Substantia nigra (tissue), 51 donors: ENCODE measurements at places on chromosomes 7 and 10.

DNA sequence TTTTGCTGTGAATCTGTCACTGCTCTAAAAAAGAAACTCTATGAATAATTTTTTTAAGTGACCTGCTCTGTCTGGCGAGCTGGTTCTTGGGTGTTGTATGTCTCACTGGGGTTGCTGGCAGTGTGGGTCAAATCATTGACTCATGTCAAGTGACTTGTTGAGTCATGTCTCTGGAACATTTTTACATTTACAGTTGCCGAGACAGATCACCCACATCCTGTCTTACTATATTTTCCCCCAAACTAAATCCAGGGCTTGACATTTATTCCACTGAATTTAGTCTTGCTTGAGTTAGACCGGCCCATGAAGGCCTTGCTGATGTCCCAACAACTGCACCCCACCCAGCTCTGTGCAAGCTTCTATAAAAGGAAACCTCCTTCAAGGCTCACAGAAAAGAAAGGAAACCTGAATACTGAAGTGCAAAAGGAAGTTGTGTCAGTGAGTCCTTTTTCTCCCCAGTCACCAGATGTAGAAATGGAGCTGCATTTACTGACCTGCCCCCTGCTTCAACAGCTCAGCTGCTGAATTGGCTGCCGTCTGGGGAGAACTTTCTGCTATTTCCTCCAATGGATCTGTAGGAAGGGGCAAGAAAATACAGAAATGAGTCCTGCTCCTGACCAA is 290.3 kb downstream of the TNS3 start:
- no peak for DNase-seq

GRCh38 chr7:115522174-115522573 is 508.4 kb downstream of the TFEC start:
- DNase-seq = no peak

- no peak for DNase-seq
Measured at GRCh38 chr7:105642264-105642663, 61.0 kb upstream of the EFCAB10 start.

- no peak for DNase-seq
Measured at GRCh38 chr10:60389413-60390025, at the start of gene ANK3. ANK3 (minus strand) TSS chr10:60389875; CDS start chr10:60389538, 337 bp downstream.

DNA sequence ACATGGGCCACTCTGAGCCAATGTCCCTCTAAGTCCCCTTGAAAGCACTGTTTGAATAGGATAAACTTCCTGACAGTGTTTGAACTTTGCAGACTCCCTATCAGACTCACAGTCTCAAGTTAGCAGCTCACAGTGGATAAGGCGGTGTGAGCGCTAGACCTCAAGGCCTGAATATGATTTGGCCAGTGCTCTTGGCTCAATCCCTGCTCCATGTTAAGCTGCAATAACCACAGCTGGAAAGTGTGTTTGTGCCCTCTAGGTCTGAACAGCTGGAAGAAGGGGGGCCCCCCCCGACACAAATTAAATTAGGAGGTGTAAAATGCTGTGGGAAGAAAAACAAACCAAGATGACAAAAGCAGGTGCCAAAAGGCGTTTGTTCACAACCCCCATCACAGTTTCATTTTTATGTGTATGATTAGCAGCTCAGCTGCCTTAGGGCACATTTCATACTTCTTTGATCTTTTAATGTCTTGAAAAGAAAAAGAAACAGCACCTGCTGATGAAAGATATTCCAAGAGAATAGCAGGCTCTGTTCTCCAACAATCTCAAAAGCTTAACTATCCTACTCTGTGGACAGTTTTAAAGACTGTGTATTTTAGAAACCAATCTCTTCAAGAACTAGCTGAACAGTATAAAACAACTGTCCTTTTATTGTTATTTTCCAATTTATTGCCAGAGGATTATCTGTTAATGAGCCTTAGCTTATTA is 167.6 kb downstream of the SNX13 start:
- no peak for DNase-seq

GRCh38 chr10:89278034-89278535 is 23.8 kb upstream of the IFIT2 start:
- DNase-seq = peak; percentile 35

- DNase-seq = no peak
Measured at GRCh38 chr7:83210479-83210878, 47.8 kb upstream of the PCLO start.

DNA sequence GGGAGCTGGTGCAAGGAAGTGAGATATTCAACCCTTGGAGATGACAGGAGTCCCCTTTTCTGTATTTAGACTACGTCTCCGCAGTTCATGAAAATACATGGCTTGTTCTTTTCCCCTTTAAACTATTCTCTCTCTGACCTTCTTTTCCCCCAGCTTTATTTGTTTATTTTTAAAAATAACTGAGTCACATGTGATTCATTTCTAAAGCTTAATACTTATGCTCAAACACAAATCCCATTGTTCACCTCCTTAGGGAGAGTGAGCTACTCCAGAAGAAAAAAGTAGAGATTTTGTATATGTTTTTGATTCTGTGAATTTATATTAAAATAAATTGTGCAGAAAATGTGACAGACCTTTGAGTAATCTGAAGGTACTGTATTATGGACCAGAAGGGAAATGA is 35.9 kb upstream of the FZD1 start:
- no peak for DNase-seq

- no peak for DNase-seq
Measured at GRCh38 chr7:29090836-29091601, 55.3 kb downstream of the CPVL start.

GRCh38 chr10:1774796-1775195 is 37.5 kb upstream of the ADARB2 start:
- DNase-seq = no peak

GRCh38 chr10:111872591-111872990 is 311.0 kb downstream of the GPAM start:
- DNase-seq = no peak

DNA sequence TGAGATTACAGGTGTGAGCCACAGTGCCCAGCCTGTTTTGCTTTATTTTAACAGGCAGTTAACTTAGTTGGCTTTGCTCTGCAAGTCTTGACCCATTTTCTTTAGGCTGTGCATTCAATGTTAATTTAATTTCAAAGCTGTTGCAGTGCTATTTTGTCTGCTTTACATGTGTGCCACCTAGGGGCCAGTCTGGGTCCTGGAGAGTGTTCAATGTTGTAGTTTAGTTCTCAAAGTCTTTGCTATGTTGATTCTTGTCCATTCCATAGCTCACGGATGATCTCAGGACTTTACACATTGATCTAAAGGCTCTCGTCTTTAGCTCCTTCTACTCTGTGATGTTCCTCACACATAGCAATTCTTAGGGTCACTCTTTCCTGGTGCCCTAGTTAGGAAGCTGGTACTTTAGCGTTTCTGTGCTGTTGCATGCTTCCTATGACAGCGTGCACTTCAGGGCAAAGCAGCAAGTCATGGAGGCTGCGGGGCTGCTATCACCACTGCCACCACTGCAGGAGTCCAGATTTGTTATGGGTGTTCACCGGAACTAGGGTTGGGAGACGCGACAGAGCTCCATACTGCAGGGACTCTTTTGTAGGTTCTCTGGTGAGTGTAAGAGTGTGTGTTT is 16.4 kb upstream of the ABCA13 start:
- no peak for DNase-seq

DNA sequence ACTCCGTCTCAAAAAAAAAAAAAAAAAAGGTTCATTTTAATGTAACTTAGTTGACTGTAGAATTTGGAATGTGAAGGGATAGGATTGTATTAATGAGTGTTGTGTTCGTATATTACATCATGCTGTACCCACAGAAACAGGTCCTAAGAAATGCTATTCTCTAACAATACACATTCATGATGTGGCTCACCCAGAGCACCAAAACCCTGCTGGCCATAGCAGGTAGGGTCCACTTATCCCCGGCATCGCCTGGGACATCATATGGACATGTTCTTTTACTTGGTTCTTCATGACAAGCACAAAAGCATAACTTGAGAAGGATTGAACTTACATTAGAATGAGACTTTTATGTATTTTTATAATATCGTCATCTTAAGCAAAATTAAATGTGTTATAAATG is 241.5 kb downstream of the CACNB2 start:
- DNase-seq = no peak

DNA sequence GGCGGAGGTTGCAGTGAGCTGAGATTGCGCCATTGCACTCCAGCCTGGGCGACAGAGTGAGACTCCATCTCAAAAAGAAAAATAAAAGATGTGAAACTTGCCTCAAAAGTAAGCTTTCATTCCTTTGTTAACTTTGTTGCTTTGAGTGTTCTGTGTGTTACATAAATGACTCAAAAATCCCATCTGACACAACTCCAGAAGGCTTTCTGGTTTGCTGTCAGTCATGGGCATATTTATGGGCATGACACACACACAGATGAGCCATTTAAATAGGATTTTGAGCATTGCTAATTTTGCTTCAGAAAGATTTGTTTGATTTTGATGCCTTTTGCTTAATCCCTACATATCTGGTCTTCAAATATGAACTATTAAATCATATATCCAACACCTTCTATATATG is 82.6 kb downstream of the CACNB2 start:
- no peak for DNase-seq

DNA sequence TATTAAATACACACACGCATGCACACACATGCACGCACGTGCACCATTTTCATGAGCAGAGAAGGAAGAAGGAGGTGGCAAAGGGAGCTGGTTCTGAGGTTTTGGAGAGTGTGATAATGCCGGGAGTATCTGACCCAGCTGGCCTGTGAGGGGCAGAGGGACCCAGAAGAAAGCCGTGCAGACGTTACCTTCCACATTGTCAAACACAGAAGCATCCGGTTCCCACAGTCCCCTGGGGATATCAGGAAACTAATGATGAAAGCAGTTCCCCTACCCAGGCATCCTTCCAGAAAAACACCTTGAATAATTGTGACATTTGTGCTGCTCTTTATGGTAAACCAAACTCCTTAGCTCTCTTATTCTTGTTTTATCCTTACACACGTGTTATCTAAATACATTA is 85.7 kb upstream of the FAM180A start:
- DNase-seq = no peak

- no peak for DNase-seq
Measured at GRCh38 chr7:146393346-146393745, 276.7 kb downstream of the CNTNAP2 start.

DNA sequence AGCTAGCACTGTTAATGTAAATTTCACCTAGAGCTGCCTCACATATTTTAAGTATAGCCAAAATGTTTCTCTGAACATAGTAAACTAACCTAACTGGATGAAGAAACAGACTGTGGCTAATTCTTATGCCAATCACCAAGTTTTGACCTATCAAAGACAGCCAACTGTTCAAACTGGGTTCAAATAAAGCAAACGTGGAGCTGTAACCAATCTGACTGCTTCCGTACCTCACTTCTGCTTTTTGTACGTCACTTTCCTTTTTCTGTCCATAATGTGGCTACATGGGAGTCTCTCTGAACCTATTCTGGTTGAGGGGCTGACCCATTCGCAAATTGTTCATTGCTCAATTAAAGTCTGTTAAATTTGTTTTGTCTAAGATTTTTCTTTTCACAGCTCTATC is 66.3 kb upstream of the ETV1 start:
- no peak for DNase-seq

- no peak for DNase-seq
Measured at GRCh38 chr10:63887023-63887589, 365.9 kb downstream of the REEP3 start.

GRCh38 chr10:101061624-101062231 is at the start of gene KAZALD1:
KAZALD1 (plus strand) TSS chr10:101061989; CDS start chr10:101062593, 604 bp downstream.
- DNase-seq = no peak

DNA sequence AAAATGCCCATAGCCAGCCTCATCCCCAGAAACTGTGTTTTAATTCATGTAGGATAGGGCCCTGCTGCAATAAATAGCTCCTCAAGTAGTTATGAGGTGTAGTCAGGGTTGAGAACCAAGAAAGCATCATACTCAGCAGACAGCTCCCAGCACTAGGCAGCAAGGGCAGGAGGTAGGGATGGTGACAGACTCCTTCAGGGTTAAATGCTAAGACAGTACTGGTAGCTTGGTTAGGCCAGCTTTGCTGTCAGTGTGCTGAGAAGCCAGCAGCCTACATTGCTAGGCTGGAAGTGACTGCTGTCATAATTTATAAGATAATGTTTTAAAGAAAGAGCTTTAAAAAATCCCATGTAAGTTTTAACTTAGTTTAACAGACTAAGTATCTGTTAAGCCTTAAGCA is 113.9 kb upstream of the IMMP2L start:
- DNase-seq = no peak

- no peak for DNase-seq
Measured at GRCh38 chr7:140060243-140060630, 2.5 kb downstream of the PARP12 start.

- no peak for DNase-seq
Measured at GRCh38 chr7:92839901-92840300, 3.5 kb upstream of the CDK6 start.

- DNase-seq = no peak
Measured at GRCh38 chr7:75916259-75916658, 1.3 kb downstream of the POR start.

- DNase-seq = no peak
Measured at GRCh38 chr10:79027147-79028055, 41.4 kb upstream of the ZMIZ1 start.

DNA sequence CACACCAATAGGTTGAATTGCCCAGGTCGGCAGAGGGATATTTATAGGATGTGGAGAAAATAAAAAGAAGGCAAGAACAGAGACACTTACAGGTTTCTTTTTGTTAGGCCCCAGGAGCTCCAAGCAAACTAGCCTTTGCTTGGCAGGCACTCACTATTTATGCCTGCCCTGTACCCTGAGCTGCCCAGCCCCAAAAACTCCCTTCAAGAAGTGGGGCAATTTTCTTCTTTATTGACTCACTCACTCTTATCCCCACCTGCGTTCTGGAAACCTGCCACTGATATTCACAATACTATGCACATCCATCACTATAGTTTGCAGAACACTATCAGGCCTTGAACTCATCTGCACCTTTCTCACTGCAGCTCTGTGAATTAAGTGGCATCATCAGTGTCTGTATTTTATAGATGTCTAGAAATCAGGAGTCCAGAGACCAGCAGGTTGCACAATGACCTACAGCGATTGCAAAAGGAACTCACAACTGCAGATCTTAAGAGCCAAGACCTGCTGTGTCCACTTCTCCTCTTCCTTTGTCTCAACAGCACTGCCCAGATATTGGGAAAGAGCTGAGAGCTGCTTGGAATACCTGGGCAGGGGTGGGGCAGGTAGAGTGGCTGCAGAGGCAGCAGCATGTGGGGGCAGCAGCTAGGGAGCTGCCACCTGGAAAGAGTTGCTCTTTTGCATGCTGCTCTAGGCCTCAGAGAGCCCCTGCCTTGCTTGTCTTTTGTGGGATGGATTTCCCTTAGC is at the start of gene SFTPD:
Gene SFTPD, minus strand, starts transcription at position 130 of the 747 bp plus-strand sequence. CDS start 2,446 bp downstream, outside the sequence.
- DNase-seq = no peak

DNA sequence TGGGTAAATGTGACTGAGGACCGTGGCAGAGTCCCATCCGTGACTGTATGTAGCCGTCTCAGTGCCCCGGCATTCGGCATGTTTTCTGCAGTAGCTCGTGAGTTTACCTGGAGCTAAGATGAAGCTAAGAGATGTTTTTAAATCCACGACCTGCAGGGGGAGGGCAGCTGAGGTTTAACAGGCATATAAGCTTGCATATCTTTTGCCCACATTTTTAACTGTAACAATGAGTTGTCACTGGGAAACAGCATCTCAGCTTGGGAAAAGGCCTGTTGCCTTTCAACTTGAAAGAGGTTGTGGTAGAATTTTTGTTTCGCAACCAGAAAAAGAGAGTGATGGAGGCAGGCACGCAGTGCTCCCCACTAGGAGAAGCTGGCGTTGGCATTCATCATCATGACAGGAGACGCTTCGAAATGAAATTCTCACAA is 77.7 kb downstream of the CELF2 start:
- no peak for DNase-seq
